T-helper 22 cell (primary cell): ENCODE measurements at places on chromosomes 4 and X.

- DNase-seq: no peak
Measured at GRCh38 chrX:635428-636090, 5.0 kb downstream of the SHOX start.

DNA sequence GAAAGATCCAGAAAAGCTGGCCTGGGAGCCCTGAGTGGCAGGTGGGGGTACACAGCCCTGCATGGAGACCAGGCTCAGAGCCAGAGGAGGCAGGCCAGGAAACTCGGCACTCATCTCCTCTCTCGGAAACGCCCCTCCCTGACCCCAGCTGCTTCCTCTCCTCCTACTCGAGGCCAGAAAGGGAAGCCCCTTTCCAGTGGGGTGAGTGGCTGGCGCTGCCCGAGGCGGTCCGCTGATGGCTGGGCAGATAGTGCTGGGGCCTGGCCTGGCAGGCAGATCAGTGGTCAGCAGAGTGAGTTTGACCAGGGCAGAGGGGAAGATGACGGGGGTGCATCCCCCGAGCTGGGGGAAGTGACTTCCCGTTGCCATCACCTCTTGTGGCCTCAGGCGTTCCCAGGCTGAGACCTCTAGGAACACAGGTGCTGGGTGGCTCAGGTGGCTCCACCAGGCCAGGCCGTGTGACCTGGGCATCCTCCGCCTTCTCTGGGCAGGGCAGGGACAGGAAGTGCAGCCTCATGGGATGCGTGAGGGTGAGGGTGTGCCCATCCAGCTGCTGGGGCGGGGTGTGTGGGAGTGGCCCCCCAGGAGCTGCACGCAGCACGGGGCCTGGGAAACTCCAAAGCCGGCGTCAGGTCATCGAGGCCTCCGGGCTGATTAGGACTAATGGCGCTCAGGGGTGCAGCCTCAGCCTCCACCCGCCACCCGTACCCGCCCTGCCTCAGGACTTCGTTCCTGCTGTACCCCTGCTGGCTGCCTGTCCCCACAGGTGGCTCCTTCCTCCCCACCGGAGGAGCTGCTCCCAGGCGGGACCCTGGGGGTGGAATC lies 5.7 kb downstream of the SH3BP2 start:
- DNase-seq: peak; percentile 53

DNA sequence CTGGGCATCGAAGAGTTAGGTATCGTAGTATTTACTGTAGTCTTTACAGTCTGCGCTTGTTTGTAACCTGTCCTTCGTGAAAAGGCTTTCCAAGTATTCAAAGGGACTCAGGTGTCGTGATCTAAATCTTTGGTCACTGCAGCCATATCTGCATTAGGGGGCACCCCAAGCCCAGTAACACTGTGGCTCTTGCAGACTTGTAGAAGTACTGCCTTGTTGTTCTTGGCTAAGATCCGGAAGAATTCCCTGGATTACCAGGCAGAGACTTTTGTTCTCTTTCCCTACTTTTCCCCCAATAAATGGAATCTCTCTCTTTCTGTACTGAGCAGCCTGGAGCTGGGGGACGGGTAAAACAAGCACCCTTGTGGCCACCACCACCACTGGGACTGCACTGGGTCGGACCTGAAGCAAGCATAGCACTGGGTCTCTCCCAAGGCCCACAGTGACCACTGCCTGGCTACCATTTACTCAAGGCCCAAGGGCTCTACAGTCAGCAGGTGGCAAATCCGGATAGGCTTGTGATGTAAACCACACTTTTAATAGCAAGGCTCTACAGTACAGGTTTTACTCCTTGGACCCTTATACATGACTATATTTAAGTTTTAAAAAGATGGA lies 12.0 kb downstream of the CXorf58 start:
- DNase-seq: no peak

- DNase-seq: no peak
Measured at GRCh38 chr4:99506781-99507180, 4.0 kb upstream of the C4orf17 start.

DNA sequence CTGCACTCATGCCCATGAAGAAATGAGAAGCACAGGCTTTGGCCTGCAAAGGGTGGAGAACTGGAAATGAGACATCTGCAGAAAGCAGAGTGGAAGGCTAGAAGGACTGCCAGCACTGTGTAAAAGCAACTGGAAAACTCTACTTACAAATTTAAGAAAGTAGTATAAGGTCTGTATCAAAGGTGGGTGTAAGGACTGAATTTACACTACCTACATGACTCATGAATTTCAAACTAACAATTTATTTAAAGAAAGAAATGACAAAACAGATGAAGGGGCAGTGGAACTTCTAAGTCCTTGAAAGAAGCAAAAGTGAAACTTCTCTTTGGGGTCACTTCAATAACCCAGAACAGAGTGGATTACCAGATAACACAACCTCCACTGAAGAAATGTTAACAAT lies 71.2 kb downstream of the SLC10A7 start:
- DNase-seq: no peak

DNA sequence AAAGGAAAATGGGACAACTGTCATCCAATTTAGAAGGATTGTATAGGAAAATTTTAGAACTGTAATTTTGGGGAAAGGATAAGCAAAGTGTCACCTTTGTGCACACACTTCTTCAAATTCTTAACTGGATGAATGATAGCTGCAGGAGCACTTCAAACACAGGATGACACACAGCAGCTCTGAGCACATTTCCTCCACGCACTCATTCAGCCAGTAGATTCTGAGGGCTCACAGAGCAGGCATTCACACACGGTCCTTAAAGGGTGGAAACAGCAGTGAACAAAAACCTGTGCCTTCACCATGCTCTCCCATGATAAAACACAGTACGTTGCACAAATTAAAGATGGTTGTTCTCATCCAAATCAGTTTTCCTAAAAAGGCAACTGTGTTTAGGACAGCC lies 38.5 kb upstream of the KLF3 start:
- DNase-seq: no peak
